ENCODE measurements at places on chromosomes 16 and 17.
A peak's percentile ranks its signal among the peaks of the same experiment; 100 is the strongest.

GRCh38 chr16:30434852-30435251 is 5.0 kb upstream of the DCTPP1 start:
- no peak for DNase-seq

DNA sequence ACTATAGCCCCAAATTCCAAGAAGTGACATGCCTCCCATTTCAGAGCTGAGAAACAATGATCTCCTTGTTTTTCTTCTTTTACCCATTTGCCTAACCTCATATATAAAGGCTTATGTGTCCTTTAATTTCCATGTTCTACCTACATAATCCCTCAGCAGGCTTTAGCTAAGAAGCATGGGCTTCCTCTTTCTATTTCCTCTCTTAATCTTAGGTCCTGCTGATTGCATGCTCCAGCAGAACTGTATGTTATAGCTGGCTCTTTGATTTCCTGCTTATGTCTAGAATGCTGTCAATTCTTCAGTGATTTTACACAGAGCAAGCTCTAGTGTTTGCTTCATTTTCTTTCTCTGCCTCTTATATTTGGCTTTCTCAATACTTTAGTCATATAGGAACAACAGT is 151.7 kb upstream of the COX10 start:
- no peak for DNase-seq

GRCh38 chr17:49916854-49917515 is 52.0 kb upstream of the DLX4 start:
- DNase-seq, result no peak

DNA sequence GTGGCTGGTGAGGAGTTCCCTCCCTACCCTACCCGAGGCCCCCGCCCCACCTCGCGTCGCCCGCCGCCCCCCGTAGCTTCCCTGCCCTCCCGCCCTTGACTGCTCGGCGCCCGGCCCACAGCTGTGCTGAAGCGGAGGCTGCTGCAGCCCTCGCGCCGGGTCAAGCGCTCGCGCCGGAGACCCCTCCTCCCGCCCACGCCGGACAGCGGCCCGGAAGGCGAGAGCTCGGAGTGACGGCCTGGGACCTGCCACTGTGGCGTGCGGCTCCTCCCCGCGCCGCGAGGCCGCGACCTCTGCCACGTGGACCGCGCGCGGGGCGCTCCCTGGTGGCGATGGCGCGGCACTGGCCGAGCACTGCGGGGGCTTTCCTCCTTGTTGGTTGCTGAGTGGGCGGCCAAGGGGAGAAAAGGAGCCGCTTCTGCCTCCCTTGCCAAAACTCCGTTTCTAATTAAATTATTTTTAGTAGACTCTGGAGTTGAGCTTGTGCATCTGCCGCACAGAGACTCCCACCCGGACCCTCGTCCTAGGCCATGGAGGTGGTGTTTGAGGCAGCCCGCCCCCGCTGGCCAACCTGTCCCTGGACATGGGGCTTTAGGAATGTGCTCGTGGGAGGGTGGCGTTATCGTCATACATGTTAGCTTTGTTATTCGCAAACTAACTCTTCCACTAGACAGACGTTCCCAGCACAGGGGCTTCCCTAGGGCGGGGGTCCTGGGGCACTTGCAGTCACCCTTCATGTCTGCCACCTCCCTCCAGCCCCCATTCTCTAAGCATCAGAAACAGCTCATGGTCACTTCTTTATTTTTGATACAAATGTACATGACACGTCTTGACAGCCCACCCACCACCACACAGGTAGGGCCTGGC is 4.4 kb downstream of the TP53I13 start:
- peak; percentile 83 for DNase-seq

- no peak for DNase-seq
These were observed 111.2 kb downstream of the ANKRD11 start for GRCh38 chr16:89378947-89379771.

GRCh38 chr17:50920891-50921586 is 54.9 kb upstream of the TOB1 start:
- no peak for DNase-seq

GRCh38 chr17:37294888-37295287 is 80.9 kb upstream of the C17orf78 start:
- no peak for DNase-seq

GRCh38 chr16:24683847-24684493 is 45.5 kb upstream of the TNRC6A start:
- DNase-seq, result no peak

- DNase-seq, result no peak
These were observed 81.1 kb downstream of the MAF start for GRCh38 chr16:79519448-79519847.

DNA sequence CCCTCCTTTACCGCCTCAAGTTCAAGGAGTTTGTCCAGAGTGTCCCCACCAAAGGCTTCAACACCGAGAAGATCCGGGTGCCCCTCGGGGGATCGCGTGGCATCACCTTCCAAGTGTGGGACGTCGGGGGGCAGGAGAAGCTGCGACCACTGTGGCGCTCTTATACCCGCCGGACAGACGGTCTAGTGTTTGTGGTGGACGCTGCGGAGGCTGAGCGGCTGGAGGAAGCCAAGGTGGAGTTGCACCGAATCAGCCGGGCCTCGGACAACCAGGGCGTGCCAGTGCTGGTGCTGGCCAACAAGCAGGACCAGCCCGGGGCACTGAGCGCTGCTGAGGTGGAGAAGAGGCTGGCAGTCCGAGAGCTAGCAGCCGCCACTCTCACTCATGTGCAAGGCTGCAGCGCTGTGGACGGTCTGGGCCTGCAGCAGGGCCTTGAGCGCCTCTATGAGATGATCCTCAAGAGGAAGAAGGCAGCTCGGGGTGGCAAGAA is 1.1 kb downstream of the ARL4D start:
- DNase-seq, result no peak

- DNase-seq, result no peak
These were observed 145.9 kb downstream of the CDH8 start for GRCh38 chr16:61890386-61890785.

- DNase-seq, result no peak
These were observed 16.0 kb downstream of the CD7 start for GRCh38 chr17:82301300-82301915.

DNA sequence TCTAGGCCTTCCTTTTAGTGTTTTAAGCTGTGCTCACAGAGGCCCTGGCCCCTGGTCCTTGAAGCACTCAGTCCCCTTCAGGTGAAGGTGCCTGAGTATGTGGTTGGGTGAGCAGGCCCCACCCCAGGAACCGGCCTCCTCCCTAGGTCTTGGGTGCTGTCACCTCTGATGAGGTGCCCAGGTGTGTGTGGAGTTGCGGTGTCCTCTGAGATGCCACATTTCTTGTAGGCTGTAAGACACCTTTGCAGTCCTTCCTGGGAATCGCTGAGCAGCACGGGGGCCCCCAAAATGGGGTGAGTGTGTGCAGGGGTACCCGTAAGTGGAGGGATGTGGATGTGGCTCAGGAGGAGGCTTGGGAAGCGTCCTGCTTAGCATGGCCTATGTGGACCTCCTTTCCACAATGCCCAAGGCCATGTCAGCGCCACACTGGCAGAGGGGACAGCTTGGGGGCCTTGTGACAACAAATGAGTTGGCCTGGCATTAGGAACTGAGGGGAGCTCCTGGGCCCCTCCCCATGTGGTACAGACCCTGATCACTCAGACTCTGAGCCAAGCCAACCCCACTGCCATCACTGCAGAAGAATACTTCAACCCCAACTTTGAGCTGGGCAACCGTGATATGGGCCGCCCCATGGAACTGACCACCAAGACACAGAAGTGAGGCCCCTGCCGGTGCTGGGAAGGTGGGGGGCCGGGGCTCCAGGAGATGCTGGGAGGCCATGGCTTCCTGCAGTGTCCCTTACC is 11.2 kb downstream of the CORO6 start:
- DNase-seq, result no peak

GRCh38 chr17:56725144-56725543 is 108.6 kb downstream of the C17orf67 start:
- DNase-seq, result no peak

DNA sequence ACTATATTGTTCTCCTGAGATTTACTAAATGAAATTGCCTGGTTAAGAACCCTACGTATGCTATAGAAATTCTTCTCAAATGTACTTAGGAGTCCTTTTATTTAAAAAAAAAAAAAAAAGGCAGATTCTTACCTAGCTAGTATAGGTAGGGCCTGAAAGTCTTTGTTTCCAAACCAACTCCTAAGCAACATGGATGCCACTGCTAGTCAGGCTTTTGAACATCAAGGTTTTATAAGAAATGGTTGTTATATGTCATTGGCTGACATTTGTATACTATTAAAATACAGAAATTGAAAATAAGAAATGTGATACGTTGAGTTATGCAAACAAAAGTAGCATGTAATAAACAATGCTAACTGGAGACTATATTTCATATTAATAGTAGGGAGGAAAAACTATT is 1.2 kb downstream of the EVI2A start:
- no peak for DNase-seq

GRCh38 chr17:43917348-43918025 is 10.2 kb upstream of the MPP2 start:
- no peak for DNase-seq

GRCh38 chr17:68462381-68463210 is 5.3 kb upstream of the WIPI1 start:
- peak; percentile 70 for DNase-seq

GRCh38 chr16:82082543-82083244 is 47.6 kb downstream of the HSD17B2 start:
- no peak for DNase-seq

DNA sequence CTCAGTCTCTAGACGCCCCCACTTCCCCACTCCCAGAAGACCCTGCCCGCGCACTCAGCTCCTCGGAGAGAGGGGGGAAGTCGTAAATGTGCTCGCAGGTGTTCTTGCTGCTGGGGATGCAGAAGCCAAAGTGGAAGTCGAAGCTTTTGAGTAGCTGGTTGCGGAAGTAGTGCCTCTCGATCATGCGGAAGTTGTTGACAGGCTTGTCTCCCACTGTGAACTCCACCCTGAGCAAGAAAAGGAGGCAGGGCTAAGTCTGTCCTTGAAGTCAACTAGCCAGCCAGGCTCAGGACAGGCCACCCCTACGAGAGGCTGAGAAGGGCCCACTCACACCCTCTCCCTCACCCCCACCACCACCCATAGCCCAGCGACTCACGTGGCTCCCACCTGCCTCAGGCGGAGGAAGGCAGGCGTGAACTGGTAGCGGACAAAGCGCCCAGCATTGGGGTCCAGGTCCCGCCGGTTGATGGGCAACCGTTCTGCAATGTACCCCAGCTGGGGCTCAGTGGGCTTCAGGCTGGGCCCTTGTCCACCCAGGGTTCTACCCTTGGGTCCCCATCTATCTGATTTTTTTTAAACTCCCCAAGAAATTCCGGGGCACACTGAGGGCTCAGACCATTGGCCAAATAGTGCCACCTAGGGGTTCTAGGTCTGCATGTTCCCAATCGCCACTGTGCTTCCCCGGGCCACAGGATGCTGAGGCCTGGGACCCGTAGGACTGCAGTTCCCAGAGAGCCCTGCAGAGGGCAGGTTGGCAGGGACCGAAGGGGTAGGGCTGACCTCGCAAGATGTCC is 4.6 kb downstream of the UNC119 start:
- peak; percentile 84 for DNase-seq

- DNase-seq, result no peak
These were observed 98.4 kb downstream of the ADCY9 start for GRCh38 chr16:4017807-4018206.

DNA sequence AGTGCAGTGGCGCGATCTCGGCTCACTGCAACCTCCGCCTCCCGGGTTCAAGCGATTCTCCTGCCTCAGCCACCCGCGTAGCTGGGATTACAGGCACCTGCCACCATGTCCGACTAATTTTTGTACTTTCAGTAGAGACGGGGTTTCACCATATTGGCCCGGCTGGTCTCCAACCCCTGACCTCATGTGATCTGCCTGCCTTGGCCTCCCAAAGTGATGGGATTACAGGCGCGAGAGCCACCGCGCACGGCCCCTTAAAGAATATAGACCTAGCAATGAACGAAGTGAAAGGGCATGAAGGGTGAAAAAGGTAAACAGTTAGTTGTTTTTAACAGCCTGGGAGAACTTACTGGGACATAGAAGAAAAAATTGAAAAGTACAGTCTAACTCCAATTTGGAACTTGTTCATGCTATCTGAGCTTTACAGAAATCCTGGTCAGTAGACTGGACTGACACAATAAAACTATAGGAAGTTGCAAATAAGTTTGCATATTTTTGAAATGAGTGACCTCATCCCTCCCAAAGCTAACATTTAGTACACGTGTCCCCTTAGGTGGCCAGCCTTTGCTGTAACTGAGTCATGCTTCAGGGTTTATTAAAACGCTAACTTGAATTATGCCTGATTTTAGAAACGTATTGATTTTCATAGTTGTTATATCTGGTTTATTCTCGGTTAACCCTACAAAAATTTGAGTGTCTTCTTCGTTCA is 1.8 kb downstream of the COG1 start:
- DNase-seq, result no peak

DNA sequence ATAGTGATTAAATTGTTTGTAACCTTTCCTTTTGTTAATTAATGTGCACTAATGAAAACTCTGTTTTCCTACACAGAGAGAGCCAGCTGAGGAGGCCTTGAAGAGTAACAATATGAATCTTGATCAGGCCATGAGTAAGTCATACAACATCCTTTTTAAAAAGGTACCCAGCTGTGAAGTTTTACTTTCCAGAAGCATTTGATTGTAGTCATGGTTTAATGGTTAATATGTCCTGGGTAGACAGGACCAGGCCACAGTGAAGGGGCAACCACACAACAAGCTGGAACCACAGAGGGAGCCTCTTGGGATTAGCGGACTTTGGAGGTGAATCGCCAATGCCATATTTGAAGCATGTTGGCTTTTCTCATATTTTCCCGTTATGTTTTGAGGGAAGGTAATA is 55.6 kb downstream of the TMC6 start:
- DNase-seq, result no peak

GRCh38 chr17:64005734-64006167 is 7.6 kb downstream of the PRR29 start:
- DNase-seq, result peak; percentile 58

DNA sequence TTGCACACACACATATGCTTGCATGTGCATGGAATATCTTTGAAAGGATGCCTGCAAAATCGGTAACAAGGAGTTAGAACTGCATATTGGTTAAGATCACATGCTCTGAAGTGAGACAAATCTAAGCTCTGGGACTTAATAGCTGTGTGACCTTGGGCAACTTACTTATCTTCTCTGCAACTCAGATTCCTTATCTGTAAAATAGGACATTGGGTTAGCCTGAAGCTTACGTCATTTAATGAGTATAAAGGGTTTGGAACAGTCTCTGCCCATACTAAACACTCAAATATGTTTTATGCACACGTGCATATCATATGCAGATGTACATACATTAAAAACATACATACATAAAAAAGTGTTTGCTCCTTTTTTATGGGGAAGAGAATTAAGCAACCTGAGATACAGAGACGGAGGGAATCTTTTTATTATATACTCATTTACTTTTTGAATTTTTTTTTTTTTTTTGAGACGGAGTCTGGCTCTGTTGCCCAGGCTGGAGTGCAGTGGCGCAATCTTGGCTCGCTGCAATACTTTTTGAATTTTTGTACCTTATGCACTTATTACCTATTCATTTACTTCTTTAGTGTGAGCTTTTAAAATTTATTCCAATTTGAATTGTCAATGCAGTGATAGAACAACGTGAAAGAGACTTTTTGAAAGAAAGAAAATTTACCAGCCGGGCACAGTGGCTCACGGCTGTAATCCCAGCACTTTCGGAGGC is 206.2 kb downstream of the CCDC182 start:
- no peak for DNase-seq

GRCh38 chr16:49486400-49486799 is 112.8 kb downstream of the C16orf78 start:
- no peak for DNase-seq
